ENCODE measurements at places on chromosomes 1 and 21.

- no peak for DNase-seq
These were observed 119.5 kb downstream of the MAB21L3 start for GRCh38 chr1:116230712-116231111.

- DNase-seq = peak; percentile 49
These were observed 406 bp downstream of the KIAA0040 start for GRCh38 chr1:175192111-175192629.

GRCh38 chr1:107879927-107880326 lies 85.1 kb downstream of the VAV3 start:
- no peak for DNase-seq

DNA sequence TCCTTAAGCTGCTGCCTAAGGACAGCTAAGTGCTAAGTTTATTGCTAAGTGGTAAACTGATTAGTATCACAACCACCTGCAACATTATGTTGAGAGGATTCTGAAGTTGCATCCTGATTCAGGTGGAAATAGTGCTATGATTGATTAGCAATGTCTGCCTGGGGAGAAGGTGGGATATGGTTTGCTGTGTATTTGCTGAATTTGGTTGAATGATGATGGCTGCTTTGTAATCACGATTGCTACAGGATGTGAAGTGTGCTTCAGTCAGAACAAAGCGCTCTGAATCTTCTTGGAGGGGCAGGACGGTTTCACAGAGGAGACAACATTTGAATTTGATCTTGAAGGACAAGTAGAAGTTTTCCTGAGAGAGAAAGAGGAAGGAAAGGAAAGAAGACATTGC lies 226.0 kb downstream of the ST6GALNAC3 start:
- DNase-seq = no peak

- DNase-seq = no peak
These were observed 111.4 kb downstream of the SIK1 start for GRCh38 chr21:43315244-43316137.

- no peak for DNase-seq
These were observed 4.1 kb upstream of the CDC42BPA start for GRCh38 chr1:227322376-227322775.

- DNase-seq = no peak
These were observed 99.1 kb downstream of the NMNAT2 start for GRCh38 chr1:183319051-183319450.

DNA sequence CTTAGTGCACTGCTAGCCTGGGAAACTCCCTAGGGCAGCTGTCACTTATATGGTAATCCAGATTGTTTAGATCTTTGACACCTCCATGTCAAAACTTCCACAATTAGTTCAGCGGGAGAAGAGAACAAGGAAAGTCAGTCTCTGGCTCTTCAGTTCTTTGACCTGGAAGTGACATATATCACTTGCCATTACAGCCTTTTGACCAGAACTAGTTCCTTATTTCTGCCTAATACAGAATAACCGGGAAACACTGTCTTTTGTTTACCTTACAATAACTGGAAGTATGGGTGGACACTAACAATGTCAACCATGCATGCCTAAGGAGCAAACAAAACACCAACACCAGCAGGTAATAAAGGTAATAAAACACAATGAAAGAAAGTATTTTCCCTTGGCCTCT lies 68.3 kb downstream of the C4BPA start:
- DNase-seq = no peak

DNA sequence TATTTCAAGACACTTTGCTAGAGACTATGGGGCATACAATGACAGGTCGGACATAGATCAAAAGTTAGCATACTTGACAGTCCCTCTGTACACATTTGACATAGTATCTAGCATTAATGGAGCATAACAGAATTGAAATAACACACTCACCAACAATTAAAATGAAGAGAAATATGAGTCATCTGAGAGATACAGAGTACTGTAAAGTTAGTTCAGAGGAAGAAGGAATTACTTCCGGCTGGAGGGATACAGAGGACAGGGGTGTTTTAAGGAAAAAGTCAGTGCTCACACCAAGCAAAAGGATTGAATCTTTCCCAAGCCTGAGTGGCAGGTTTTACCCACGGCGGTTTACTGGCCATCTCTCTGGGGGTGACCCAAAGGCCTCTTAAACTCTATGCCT lies 2.4 kb downstream of the ZMYND12 start:
- DNase-seq = no peak

GRCh38 chr1:1221887-1222574 lies 8.1 kb upstream of the TNFRSF4 start:
- DNase-seq = no peak

GRCh38 chr1:25033828-25034705 lies 104.0 kb upstream of the RUNX3 start:
- no peak for DNase-seq

GRCh38 chr21:44352253-44352860 lies 1.1 kb upstream of the TRPM2 start:
- no peak for DNase-seq

GRCh38 chr1:160905617-160905989 lies 20.6 kb upstream of the ITLN1 start:
- no peak for DNase-seq

DNA sequence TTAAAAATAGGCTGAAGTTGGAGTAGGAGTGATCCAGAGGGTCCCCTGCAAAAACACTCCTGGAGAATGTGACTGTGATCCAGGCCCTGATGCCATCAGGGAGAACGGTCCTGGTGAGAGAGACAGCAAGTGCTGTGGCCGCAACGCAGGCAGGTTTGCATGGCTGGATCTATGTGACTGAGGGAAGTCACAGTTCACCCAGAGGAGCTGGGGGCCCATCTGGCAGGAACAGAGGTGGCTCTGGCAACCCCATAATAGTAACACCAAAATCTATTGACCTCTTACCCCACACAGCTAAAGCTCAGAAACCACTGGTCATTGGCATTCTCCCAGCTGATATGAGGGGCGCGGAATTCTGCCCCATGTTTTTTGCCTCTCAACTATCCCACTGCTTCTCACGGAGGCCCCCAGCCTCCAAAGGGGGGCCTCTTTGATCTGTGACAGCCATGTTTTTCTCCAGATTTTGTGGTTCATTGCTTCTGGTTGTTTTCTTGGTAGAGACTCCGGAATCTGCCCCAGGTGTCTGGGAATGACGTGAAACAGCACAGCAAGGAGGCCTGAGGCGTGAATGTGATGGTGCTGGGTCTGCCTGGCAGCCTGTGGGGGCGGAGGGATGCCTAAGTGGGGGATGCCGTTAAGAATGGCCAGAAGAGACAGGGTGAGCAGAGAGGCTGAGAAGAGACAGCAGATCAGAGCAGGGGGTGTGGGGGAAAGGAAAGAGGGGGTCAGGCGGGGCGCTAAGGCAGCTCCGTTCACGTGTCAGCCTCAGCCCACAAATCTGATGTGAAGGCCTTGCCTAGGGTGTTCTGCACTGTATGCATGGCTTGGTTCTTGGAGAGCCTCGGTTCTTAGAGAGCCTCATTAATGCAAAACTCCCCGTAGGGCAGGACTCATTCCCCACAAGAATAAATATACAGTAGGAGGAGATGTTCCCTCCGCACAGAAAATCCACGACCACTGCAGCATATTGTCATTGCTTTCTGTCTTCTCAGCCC lies 23.5 kb downstream of the CASP9 start:
- DNase-seq = no peak

- no peak for DNase-seq
These were observed 366.2 kb downstream of the USH2A start for GRCh38 chr1:216057063-216057462.

DNA sequence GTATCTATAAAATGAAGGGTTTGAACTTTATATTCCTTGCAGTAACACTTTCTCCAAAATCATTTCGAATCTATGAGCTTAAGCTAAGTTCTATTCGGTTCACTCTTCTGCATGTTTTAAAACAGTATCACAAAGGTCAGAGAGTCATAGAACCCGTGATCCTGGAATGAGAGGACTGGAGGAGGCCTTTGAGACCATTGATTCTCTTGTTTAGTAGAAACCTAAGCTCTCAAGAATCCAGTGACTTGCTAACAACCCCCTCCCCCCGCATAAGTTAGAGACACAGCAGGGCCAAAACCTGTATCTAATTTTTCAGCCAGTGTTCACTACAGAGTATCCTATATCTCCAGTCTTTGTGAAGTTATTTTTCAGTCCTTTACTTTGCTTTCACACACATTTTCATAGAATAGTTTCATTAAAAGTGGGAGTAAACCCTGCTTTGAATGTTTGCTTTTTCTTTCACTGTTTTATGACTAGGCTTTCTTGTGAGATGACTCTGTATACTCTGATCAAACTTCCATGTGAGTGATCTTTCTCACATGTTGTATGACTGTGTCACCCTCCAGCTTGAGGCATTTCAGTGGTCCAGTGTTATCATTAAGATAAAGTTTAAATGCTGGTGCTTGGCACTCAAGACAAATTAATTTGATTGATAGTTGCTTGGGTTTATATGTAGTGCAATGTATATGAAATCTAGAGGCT lies 275.4 kb upstream of the SGIP1 start:
- DNase-seq = no peak

- no peak for DNase-seq
These were observed 795.7 kb downstream of the LTN1 start for GRCh38 chr21:28196981-28197380.

- DNase-seq = no peak
These were observed 27.7 kb downstream of the ERO1B start for GRCh38 chr1:236253918-236254637.

Data from COR-L47 (cell line).